Karpas-422 (cell line): ENCODE measurements at places on chromosomes 13 and 19. TPM values are rescaled to one million over a fixed set of nuclear protein-coding genes. Genes with fewer than 3 reads are reported as not detected.

DNA sequence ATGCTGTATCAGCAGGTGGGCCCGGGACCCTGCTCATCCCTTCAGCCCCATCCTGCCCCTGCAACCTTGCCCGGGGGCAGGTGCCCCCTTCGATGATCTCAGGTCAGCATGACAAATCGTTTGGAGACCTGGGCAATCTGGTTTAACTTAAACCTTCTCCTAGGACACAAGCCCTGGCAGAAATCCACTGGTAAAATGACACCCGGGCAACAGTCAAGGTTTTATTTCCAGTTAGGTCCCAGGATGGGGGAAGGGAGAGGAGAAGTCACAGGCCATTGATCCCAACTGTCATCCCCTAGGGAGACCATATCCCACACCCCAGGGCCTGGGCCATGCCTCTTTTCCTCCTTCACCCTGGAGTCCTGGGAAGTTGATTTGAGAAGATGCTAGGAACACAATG is 1.8 kb upstream of the PLIN5 start:
- no peak for DNase-seq

DNA sequence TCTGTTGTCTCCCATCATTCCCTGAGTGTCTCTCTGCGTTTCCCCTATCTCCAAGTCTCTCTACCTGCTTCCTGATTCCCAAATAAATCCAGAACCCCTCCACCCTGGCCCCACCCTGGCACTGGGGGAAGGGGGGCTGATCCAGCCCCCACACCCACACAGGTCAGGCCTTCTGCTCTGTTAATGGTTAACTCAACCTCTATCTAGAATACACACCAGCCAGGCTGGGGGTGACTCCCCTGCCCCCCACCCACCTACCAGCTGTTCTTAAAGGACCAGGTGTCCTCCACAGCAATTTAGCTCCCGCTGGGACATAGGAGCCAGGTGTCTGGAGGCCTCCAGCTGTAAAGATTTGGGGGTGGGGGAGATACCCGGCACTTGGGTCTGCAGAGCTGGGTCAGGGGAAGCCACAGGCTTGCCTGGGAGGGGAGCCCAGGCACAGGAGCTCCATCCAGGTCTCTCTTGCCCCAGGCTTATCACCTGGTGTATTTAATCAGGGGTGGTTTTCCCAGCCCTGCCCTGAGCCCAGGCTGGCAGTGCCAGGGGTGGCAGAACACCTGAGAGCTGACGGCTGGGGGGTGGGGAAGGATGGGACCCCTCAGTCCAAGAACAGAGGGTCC is 3.9 kb downstream of the IRF2BP1 start:
- DNase-seq: no peak

The CPAMD8 gene
- total RNA-seq: not detected in 2 replicates

The CD22 gene
- total RNA-seq: 454 and 602 TPM in 2 replicates

The EFNB2 gene
- 0.07 TPM in 1 of 2 replicates, not detected in the other for total RNA-seq
